ENCODE measurements at places on chromosomes 1 and 21.

- DNase-seq = no peak
Measured at GRCh38 chr1:23960291-23961020, 828 bp downstream of the PNRC2 start.

- DNase-seq = no peak
Measured at GRCh38 chr21:21387916-21388315, 389.7 kb downstream of the NCAM2 start.

DNA sequence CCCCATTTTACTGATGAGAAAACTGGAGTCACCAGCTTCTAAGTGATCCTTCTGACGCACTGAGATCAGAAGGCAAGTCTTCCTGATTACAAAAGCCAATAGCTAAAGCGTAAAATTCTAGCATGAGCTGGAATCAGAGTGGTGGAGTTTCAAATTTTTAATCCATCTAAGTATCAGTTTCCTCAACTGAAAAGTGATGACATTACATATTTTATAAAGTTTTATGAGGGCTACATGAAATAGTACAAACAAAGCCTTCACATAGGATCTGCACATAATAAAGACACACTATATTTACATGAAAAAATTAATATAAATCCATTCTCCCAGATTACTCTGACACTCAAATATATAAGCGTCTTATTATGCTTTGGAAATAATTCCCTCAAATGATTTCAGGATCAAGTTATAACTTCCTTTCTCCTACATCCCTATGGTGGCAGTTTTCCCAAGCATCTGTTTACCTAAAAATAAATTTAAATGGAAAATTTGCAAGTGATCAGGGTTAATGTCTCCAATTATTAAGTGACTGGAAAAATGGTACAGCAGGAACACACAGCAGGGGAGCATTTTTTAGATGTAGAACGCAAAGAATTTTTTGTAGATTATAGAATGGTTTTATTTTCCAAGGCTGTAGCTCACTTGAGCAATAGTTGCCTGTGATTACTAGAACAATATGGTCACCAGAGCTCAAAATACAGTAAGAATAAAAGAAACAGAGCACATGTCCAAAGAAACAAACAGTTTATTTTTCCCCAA is 490.4 kb upstream of the C1orf87 start:
- DNase-seq = no peak

DNA sequence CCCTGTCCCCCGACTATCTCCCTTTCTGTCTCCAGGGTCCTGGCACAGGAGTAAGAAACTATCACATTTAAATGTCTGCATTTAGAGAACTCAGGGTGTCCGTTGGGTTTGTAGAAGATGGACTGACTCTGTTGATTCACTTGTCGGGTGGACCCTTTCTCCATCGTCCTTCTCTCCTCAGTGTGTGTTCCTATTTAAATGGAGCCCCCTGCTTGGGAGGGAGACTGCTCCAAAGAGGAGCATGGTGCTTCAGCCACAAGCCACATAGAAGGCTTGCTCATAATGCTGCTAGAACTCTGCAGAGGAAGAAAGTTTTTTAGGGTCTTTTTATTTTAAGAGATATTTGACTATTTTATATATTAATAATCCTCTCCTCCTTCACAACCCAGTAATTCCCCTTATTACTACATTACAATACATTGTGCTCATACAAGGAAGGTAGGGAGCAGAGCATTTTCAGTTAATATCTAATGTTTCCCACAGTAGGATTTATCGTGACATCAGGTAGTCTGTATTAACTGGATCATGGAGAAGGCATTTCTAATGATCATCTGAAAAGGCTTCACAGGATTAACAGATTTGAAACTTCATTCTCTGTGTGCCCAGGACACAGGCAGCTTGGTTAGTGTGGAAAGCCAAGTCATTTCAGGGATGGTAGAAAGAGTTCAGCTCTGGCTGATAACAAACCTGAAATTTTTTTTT is 13.8 kb downstream of the FGGY start:
- DNase-seq = no peak

- DNase-seq = no peak
Measured at GRCh38 chr1:21680381-21680780, 11.2 kb upstream of the RAP1GAP start.

DNA sequence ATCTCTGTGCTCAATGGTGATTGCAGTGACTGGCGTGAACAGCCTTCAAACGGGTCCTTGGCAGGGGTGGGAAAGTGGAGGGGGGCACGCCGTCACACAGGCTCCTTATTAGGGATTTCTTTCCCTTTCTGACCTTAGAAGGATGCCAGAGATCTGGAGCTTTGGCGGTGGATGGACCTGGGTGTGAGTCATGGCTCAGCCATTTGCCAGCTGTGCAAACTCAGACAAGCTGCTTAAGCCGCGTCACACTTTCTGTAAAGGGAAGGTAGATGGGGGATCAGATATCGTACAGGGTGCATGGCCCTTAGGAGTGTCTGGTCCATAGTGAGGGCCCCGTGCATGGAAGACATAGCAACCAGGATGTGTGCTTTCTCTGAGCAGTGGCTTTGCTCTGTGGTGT is 48.3 kb upstream of the C1orf174 start:
- DNase-seq = no peak

- DNase-seq = no peak
Measured at GRCh38 chr1:114263343-114263742, 109.7 kb upstream of the SYT6 start.

GRCh38 chr1:91502672-91503184 is 2.1 kb downstream of the CDC7 start:
- no peak for DNase-seq

GRCh38 chr1:116881879-116882520 is 27.7 kb upstream of the PTGFRN start:
- no peak for DNase-seq

DNA sequence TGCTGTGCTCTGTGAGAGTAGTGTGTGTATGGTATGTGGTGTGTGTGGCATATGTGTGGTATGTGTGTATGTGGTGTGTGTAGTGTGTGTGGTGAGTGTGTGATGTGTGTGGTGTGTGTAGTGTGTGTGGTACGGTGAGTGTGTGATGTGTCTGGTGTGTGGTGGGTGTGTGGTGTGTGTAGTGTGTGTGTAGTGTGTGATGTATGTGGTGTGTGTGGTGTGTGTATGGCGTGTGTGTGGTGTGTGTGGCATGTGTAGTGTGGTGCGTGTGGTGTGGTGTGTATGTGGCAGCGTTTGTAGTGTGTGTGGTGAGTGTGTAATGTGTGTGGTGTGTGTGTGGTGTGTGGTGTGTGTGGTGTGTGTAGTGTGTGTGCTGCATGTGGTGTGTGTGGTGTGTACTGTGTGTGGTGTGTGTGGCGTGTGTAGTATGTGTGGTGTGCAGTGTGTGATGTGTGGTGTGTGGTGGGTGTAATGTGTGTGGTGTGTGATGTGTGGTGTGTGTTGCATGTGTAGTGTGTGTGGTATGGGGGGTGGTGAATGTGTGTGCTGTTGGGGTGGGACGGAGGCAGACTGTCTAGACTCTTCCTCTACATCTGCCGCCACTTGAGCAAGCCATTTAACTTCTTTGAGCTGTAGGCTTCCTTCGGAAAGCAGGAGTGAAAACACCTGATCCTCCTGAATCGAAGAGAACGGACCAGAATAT is 33.5 kb downstream of the GPA33 start:
- peak; percentile 65 for DNase-seq

- DNase-seq = no peak
Measured at GRCh38 chr21:8993943-8994639, 1527.3 kb upstream of the TPTE start.

DNA sequence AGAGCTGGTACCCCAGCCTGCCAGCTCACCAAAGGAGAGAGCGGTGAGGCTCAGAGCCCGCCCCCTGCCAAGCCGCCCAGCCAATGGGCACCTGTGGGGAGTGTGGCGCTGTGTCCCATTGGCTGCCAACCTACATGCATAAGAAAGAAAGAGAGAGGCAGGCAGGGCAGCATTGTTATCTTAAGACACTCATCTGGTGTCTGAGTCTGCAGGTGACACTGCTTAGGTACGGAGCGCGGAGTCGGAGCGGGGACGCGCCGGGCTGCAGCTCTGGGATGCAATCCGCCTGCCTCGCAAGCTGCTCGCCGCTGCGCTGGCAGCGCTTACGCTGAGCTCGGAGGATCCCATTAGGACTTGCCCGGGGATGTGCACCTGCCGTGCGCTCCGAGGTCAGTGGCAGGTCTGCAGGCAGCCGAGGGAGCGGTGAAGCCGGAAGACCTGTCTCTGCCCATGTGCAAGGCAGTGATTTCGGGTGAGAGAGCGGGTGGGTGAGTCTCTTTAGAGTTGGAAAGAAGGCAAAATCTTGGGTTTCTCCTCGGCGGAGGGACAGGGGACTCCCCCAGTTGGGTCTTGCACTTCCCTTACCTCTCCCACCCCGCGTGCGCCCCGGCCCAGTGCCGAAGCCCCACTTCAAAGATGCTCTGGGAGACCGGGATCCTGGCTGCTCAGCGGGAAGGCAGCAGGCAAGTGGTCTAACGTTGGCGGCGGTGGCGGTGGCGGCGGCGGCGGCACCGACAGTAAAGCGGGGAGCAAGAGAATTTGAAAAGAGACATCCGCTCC is at the start of gene BRINP2:
BRINP2 (plus strand) TSS at position 203 of the 780 bp plus-strand sequence. CDS start 58,919 bp downstream, outside the sequence.
- DNase-seq = peak; percentile 93

DNA sequence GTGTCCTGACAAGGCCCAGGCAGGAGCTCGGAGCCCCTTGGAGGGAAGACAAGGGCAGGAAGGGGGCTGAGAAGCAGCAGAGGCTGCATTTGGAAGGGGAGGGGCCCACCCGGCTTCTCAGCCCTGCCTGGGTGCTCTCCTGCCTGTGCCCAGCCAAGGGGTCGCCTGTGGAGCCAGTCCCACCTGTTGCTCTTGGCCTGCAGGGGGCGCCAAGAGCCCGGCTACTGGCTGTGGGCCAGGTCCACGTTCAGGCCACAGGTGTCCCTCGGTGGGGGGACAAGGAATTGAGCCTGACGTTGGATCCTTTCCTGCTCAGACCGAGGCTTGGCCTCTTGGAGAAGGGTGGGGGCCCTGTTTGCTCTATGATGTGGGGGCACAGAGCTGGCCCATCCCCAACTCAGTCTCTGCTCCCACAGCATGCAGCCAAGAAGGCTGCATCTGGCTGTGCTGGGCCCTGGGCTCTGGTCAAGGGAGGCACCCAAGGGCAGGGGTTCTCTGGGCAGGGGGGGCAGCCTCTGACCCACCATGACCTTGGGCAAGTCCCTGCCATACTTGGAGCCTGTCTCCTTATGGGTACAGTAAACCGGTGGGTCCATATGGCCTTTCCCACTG is 10.9 kb downstream of the WNT4 start:
- DNase-seq = peak; percentile 34

- no peak for DNase-seq
Measured at GRCh38 chr1:1197551-1198422, 8.6 kb downstream of the TNFRSF18 start.

DNA sequence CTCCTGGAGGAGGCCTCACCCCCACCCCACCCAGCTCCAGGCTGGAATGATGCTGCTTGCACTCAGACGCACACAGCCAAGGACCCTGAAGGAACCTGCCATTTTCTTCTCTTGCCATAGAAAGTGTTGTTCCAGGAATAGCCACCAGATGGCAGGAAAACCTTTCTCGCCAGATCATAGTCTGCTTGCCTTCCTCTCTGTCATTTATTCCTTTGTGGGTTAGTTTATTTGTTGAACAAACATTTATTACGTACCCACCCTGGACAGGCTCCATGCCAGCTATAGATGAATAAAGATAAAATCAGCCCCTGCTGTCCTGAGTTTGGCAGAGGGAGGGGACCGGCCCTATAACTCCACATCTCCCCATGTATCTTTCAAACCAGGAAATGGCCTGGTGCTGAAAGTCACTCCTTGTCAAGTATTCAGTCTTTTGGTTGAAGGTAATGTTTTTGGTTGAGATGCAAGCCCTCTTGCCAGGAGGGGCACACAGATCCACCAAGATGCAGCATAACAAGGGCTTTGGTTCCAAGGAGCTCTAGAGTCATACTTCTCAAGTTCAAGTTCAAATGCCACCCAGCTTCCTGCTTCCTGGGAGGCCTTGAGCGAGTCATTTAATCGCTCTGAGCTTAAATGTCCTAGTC is 7.0 kb upstream of the KCNC4 start:
- DNase-seq = peak; percentile 65

DNA sequence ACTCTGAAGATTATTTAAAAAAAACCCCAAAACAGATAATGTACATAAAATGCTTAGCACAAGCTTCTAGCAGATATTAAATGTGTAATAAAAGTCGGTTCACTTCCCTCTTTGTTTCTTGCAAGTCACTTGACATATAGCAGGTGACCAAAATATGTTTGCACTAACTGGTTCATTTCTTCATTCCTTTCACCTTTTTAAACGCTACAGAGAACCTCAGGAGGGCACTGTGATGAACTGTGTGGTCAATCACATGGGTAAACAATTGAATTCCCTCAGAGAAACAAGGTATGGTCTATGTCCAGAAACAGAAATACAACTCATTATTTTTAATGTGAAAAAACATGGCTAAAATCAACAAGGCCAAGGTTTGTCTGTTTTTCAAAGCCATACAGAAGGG is 51.3 kb upstream of the BCL10 start:
- DNase-seq = no peak

- no peak for DNase-seq
Measured at GRCh38 chr1:217482356-217483102, 148.4 kb downstream of the GPATCH2 start.

GRCh38 chr1:13662493-13662892 is 37.5 kb upstream of the PRDM2 start:
- no peak for DNase-seq

- DNase-seq = no peak
Measured at GRCh38 chr1:69421286-69421685, 146.4 kb upstream of the LRRC7 start.

GRCh38 chr1:4634793-4635406 is 19.5 kb upstream of the AJAP1 start:
- DNase-seq = no peak

DNA sequence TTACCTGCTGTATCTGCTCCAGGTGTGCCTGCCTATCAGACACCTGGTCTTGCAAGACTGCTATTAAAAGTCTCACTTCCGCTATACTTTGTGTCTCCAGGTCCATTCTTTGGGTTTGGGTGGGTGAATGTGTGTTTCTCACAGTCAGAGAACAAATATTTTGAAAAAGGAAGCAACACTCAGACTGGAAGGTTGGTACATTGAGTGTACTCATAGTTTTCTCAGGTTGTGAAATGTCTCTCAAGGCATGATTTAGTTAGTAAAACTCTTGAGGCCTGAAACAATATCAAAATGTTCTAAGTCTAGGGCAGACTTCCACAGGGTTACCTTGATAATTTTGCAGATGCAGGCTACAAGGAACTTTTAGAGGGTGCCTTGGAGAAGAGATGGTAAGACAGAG is 429.9 kb upstream of the ZRANB2 start:
- no peak for DNase-seq

DNA sequence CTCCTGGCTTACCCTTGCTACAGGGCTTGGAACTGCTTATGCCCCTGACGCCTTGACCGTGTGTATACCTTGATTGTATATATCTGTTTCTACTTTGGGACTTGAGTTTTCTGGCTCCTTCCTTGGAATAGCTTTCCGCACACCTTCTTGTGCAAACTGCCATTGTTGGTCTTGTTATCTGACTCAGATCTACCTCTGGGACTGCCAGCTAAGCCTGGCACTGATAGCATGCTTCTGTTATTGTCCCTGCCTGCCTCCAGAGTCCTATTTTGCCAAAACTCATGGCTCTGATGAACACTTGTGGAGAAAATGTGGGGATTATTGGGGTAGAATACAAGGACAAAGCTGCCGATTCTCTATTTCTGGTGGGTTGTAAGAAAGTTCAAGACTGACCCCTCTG is 15.4 kb downstream of the FMOD start:
- no peak for DNase-seq

- DNase-seq = no peak
Measured at GRCh38 chr1:29630756-29631155, 394.4 kb downstream of the PTPRU start.

Data from NCI-H187 (cell line).